SK-N-SH (cell line): ENCODE measurements at places on chromosomes 1 and 21. TPM values are rescaled to one million over a fixed set of nuclear protein-coding genes. Genes with fewer than 3 reads are reported as not detected.

DNA sequence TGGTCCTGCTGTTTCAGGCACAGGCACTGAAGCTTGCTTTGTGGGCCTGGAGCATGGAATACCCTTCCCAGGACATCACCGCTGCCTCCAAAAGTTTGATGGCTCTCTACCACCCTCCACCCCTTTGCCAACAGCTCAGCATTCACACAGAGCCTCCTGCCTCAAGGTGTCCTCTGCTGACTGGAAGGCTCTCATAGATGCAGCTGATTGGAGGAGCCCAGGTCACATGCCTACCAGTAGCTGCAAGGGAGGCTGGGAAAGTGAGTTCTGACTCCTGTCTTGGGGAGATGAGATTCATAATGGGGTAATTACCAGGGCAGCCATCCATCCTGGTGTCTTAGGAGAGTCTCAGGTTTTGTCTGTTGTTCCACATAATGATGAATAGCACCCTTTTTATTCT is 124.8 kb upstream of the GRIK3 start:
- DNase-seq, result no peak

DNA sequence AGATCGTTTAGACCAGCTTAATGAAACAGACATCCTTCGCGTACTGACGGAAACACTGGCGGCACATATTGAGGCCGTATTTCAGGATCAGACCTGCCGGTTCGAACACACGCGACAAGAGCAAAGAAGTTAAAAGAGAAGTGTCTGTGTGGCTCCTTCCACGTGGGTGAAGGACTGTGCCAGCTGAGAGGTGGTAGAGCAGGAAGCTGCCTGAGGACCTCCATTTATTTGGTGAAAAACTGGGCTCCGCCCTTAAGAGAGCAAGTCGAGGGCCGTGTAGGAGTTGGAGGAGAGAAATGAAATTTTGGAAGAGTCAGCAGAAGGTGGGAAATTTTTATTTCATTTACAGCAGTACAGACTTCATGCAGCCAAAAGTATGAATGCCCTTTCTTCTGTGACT is 38.8 kb upstream of the ADORA3 start:
- no peak for DNase-seq

GRCh38 chr1:64327119-64327518 is 123.7 kb downstream of the UBE2U start:
- DNase-seq, result no peak

DNA sequence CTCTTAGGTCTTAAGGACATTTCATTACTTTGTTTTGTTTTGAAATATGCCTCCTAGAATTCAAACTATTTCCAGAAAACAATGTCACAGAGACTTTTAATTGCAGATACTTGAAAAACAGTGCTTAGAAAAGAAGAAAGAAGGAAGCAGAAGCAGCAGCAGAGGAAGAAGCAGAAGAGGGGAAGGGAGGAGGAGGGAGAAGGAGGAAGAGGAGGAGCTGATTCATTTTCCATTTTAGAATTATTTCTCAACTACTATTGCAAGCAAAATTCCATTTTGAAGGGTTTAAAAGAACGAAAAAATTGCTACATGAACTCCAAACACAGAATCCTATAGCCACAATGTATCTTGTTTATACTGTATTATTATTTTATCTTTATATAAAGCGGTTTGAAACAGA is 13.9 kb downstream of the RC3H1 start:
- no peak for DNase-seq

- DNase-seq, result no peak
Measured at GRCh38 chr1:150887018-150887417, at the start of gene CTXND2. Gene CTXND2, plus strand, starts transcription at chr1:150887136. Its CDS starts 25,179 bp downstream, at chr1:150912315.

DNA sequence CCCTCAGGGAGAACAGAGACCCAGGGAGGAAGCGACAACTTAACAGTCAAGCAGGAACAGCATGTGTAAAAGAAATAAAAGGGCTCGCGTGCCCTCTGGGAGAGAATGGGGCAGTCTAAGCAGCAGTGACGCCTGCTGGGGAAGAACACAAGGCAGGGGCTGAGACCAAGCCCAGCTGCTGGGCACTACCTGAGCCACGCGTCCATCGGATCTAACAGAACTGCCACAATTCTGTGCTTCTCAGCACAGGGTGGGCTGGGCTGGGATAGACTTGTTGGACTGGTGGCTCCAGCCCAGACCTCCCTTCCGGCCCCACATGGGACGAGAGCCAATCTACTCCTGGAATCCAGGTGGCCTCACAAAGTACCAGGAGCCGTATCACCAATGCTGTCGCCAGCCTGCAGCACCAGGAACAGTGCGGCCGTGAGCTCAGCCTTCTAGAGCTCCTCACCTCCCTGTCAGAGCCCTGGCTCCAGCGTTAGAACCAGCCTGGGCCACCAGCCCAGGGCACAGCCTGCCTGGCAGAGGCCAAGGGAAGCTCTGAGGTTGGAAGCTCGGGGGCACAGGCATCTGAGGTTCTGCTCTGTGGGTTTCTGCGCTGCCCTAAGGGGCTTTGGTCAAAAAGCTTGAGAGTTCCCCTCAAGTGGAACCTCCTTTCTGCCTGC is 7.4 kb downstream of the LRRC47 start:
- no peak for DNase-seq

DNA sequence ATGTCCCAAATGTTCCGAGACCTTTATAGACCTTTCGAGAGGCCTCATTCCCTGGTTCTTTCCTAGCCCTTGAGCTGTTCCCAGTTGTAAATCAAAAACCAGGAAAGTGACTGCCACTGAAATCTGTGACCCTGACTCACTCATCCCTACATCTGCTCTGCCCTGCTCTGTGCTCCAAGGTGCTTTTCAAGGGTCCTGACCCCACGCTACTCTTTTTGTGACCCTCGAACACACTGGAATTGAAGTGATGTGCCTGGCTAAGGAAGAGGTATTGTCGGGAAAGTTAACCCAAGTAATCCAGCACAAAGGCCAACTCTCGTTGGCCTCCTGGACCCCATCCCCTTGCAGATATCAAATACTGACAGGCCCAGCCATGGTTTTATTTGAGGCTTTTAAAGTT is 244.4 kb downstream of the HHAT start:
- no peak for DNase-seq

DNA sequence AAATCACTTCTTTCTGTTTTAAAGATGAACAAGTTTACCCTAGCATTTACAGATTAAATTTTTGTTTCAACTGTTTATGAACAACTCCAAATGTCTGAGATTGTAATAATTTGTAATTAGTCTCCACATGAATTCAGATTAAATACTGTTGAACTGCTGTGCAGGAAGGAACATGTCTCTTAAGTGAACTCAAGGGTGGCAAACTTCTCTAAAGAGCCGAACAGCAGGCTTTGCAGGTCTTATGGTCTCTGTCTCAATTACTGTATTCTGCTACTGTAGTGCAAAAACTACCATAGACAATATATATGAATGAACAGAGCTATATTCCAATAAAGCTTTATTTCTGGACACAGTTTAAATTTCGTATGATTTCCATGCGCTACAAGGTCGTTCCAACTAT is 6.6 kb downstream of the RSBN1 start:
- no peak for DNase-seq

DNA sequence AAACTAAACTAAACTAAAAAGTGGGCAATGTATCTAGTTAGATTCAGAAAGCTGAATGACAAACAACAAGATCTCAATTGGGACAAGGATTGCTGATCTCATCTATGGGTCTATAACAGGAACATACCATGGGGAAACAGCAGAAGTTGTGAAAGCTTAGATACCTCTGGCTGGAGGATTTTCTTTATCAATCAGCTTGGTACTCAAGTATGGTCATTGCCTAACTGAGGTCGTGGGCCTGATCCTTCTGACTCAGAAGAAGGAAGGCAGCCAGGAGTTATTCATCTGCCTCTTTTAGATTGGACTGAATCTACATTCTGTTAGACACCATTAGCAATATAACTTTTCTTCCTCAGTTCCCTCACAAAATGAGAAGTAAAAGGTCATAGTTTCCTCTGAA is 39.7 kb downstream of the DNTTIP2 start:
- DNase-seq, result no peak

DNA sequence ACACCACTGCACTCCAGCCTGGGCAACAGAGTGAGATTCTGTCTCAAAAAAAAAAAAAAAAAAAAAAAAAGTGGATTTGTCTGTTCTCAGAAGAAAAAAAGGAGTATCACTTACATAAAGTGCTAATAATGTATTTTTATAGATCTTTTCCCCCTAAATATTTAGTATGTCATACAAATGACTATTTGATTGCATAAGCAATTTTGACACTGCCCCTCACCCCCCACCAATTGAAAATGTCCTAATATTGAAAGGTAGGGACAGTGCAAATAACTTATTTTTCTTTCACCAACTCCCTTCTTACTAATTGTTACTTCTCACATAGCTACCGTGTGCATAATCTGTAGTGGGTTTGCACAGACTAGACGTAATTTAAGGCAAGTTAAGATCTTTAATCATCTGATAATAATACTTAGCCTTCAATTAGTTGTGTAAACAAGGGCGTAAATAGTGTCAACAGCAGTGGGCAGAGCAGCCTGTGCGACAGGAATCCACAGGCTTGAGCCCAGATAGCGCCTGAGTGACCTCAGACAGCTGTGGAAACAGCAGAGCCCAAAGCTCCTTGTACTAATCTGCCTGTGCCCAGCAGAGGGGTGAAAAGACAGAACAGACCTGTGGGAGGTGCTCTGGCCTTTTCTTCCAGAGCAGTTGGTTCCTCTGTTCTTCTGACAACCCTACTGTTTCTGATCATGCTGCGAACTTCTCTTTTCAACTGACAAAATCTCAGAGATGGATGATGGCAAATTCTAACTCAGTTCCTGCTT is 4.5 kb upstream of the IER5 start:
- DNase-seq, result peak; percentile 55

Gene FAM229A
- 8.0 and 10.0 TPM in 2 replicates for polyA plus RNA-seq

Gene CYYR1
- polyA plus RNA-seq, result not detected in 2 replicates

Gene RGS1
- 0.05 and 0.12 TPM in 2 replicates for polyA plus RNA-seq

Gene ATP1A4
- polyA plus RNA-seq, result not detected in 2 replicates

Gene INTS11
- polyA plus RNA-seq, result 137 and 141 TPM in 2 replicates

Gene HES2
- polyA plus RNA-seq, result 0.03 TPM in 2 replicates

Gene EYA3
- polyA plus RNA-seq, result 6.5 and 9.8 TPM in 2 replicates
